NCI-H1105 (cell line): ENCODE measurements at places on chromosomes 2 and 18.

DNA sequence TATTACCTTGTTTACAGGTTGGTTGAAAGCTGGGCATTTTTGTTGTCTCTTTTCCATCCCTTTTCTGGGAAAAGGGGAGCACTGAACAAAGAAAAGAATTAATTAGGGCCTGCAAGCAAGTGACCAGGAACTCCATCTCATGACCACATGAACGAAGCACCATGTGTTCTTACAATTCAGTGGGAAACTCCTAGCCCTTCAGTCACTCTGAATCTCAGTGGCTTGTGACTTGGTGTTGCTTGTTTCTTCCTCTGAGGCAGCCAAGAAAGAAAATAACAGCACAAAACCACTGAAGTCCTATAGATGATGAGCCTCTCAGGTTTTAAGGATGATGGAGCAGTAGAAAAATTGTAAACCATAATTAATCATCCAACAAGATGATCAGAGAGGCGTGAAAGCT is 129.1 kb upstream of the CAB39 start:
- no peak for DNase-seq

- DNase-seq, result peak; percentile 54
Measured at GRCh38 chr2:235766278-235766677, 272.4 kb downstream of the AGAP1 start.

- no peak for DNase-seq
Measured at GRCh38 chr2:119233326-119234020, 9.8 kb downstream of the STEAP3 start.

DNA sequence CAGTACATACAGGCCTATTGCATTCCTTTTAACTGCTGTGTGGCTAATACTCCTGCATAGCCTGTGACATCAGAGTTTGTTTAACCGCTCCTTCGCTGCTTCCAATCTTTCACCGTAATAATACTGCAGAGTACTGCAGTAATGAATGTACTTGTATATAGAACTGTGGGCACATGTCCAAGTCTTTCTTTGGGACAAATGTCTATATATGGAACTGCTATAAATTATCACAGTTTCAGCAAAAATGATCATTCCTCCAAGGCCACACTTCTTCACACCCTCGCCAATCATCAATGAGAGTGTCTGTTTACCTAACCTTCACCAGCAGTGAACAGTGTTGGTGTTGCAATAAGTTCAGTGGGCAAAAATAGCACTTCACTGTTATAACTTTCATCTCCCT is 230.4 kb downstream of the SP3 start:
- DNase-seq, result no peak

GRCh38 chr2:169716238-169716886 is 17.3 kb upstream of the KLHL23 start:
- DNase-seq, result peak; percentile 40

GRCh38 chr18:55509631-55510324 is 78.2 kb downstream of the TCF4 start:
- no peak for DNase-seq

- DNase-seq, result no peak
Measured at GRCh38 chr2:43075054-43075593, 151.3 kb downstream of the ZFP36L2 start.

GRCh38 chr18:76265497-76266235 is 229.4 kb downstream of the ZNF516 start:
- DNase-seq, result no peak

GRCh38 chr18:54260396-54261072 is 8.8 kb upstream of the POLI start:
- no peak for DNase-seq

DNA sequence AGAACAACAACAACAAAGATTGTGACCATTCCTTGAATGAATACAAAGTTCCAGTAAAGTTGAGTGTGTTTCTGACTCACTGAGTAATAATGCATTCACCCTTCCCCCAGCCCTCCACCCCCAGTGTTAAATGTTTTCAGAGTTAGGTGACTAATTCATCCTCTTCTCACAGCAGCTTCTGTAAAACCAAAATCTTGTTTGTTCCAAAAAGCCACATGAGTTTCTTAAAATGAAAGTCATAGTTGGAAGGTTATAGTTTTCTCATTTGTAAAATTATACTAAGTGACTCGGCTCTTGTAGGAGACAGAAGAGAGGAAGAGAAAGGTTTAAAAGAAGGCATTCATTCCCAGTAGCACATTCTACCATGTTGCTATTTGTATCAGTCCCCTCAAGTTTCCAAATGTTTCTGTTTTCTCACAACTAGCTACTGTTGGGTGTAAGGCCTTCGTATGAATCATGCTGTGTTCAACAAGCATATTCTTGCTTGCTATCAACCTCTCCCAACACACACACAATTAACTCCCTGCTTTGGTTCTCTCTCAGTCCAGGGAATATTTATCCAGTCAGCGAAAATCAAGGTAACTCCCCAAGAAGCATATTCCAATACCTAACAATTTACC is 75.3 kb downstream of the MBD2 start:
- DNase-seq, result no peak

GRCh38 chr18:5106730-5107129 is 90.3 kb downstream of the AKAIN1 start:
- DNase-seq, result no peak

DNA sequence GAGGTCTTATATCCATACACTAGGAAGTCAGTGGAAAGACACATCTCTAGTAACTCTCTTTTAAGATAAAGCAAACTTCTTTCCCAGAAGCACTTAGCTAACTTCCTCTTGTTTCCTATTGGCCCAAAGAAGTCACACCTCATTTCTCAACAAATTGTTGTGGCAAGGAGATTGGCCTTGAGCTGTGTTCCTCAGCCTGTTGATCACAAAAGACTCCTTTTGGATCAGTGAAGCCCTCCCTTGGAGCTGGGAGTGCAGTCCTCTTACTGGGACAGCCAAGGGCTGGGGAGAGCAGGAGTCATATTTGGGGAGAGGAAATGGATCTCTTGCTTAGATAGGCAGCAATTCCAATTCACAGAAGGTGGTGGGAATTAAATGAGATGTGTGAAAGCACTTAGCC is 51.2 kb upstream of the DAPL1 start:
- no peak for DNase-seq

DNA sequence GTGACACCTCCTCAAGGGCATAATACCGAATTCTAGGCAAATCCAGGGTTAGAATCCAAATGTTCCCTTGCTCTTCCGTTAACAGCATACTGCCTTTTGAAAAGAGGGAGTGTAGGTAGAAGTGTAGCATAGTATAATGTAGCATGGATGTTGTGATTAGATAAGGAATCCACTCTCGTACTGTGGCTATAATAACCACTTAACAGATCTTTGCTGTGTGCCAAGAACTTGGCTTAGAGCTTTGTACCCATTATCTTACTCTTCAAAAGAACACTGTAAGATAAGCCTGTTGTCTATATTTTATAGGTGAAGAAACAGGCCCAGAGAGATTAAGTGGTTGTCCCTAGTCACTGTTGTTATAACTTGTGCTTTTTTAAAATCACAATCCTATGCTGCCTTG is 24.2 kb downstream of the WDR75 start:
- DNase-seq, result no peak

- no peak for DNase-seq
Measured at GRCh38 chr2:108640731-108641130, 78.6 kb upstream of the RANBP2 start.

GRCh38 chr2:152647552-152647951 is 69.7 kb downstream of the PRPF40A start:
- DNase-seq, result peak; percentile 74

DNA sequence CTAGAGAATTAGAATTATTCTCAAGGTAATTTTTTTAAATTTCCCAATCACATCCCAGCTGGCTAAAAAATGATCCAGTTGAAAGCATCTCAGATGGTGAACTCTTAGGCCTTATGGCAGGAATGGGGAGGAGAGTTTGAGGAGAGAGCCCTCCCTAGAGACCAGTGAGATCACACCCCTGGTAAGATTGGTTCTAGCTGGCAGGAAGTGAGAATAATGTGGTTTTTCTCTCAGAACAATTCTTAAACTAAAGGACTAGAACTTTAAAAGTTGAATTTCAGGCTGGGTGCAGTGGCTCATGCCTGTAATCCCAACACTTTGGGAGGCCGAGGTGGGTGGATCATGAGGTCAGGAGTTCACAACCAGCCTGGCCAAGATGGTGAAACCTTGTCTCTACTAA is 120.2 kb downstream of the MYO3B start:
- DNase-seq, result no peak

- DNase-seq, result no peak
Measured at GRCh38 chr18:43994381-43994780, 686.3 kb upstream of the SETBP1 start.

DNA sequence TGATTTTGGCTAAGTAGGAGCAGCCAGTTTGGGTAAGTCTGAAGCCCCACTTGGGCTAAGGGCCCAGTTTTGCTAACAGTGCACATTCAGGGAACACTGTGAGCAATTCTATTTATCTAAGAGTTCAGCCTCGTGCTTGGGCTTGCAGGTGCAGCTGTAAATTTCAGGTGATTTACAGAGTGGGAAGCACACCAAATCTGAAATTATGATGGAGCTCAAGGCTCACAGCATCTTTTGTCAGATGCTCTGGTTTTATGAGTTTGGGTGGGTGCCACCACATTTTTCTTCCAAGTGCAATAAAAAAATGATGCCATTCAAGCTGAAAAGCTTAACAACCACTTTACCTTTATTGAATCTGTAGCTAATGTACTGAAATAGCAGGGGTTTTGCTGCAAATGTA is 671.2 kb downstream of the LRRTM4 start:
- DNase-seq, result peak; percentile 95

GRCh38 chr2:215680605-215681598 is 245.0 kb upstream of the FN1 start:
- DNase-seq, result no peak

GRCh38 chr2:238846628-238847418 is 1.1 kb upstream of the TWIST2 start:
- DNase-seq, result no peak

DNA sequence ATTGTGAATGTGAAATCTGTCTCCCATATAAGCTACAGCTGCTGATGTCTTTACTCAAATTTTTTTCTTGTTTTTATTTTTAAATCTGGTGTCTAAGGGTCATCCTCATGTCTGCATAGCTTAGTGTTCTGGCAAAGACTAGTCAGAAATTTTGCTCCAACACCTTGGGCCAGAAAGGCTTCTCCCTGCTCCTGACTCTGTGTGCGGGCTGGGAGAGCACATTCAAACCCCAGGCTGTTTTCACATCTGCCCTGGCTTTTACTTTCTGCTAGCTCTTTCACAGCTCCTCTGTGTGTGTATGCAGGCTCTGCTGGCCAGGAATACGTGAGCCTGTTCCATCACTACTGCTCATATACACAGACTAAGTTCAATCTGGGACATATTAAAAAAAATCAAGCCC is 102.9 kb upstream of the RIOK3 start:
- DNase-seq, result no peak

GRCh38 chr2:239204876-239205468 is 195.8 kb downstream of the HDAC4 start:
- no peak for DNase-seq

- no peak for DNase-seq
Measured at GRCh38 chr2:239697399-239698164, 296.8 kb upstream of the HDAC4 start.

- DNase-seq, result no peak
Measured at GRCh38 chr2:150178591-150178990, 308.9 kb downstream of the RND3 start.

GRCh38 chr2:65999103-65999502 is 435.8 kb upstream of the MEIS1 start:
- DNase-seq, result no peak

DNA sequence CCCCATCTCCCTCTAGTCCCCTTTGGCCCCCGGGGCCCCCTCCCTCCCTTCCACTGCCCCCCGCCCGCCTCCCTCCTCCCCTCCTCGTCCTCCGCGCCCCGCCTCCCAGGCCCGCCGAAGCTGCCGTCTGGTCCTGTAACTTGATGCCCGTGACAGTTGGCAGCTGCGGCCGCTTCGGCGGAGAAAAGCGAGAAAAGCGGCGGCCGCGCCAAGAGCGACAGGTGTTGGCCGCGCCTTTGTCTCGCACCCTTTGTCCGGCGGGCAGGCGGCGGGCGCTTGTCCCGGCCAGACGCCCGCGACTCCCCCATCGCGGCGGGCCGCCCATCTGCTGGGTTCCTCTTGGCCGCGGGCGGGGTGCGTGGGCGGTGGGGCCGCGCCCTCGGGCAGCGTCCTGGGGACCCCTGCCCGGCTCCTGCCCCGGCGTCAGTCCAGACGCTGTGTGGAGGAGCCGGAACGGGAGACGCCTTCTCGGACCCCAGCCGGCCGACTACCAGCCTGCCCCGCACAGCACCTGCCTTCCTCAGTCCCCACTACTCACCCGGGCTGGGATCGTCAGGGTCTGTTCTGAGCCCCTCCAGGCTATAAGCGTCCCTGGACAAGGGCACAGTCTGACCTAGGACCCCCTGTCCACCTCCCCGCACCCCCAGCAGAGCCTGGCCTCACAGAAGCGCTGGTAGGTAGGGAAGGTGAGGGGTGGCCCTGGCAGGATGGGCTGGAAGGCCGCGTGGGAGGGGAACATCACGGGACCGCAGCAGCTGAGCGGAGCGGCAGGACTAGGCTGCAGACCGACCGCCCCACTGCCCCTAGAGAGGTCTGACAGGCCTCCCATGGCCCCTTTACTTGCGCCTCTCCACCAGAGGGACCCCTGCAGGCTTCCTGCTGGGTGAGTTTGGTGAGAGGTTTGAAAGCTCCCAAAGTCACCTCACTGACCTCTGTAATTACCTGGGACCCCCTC is 1.2 kb upstream of the HES6 start:
- peak; percentile 92 for DNase-seq

- DNase-seq, result peak; percentile 61
Measured at GRCh38 chr18:79988071-79988450, 302 bp downstream of the TXNL4A start.

DNA sequence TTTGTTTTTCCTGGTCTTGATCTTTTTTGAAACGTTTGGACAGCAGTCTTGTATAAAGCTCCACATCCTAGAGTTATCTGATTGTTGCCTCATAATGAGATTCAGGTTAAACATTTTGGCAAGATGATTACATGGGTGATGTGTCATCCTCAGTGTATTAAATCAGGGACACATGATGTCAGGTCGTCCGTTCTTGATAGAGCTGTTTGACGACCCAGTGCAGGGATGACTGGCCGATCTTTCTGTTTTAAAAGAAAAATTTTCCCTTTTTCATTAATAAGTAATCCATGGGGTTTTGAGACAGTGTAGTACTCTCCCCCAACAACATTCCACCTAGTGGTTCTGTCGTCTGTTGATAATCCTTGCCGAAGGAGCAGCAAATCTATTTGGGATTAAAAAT is 44.5 kb upstream of the SERPINB2 start:
- no peak for DNase-seq

- DNase-seq, result no peak
Measured at GRCh38 chr2:66684289-66684688, 249.4 kb downstream of the MEIS1 start.

DNA sequence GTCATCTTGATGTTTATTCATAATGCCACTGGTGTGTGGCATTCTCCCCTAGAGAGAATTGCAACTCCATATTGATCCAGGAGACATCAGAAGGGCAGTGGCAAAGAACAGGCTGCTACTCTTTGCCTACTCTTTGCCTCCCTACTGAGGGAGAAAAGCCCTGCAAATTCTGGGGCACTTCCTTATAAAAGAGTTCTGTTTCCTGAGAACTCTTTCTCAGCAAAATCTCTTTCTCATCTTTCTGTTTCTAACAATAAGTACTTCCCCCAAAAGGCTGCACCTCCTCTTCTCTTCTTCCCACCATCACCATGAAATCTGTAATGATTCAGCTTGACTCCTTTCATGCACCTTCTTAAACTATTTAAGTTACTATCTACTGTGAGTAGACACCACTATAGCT is 270.3 kb downstream of the MREG start:
- DNase-seq, result no peak

- DNase-seq, result no peak
Measured at GRCh38 chr2:114022360-114023085, 132.6 kb downstream of the ACTR3 start.
